ENCODE measurements at places on chromosomes 12 and 14.

DNA sequence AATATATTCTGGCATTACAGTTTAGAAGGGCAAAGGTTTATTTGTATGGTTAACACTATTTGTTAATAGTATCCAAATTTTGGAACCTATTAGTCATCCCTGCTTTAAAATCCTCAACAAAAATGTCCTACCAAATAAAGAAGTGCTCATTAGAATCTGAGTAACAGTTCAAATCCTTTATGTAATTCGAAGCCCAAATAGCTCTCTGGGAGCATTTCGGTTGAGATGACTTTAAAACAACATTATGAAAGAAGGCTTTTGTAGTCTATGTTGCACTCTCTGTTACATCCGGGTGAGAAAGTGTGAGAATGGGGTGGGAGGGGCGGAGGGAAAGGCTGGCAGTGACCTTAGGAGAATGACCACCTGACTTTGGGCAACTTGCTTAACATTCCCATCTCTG, 59.7 kb downstream of the SLC38A1 start:
- DNase-seq: no peak

GRCh38 chr12:70101064-70101463, 142.2 kb upstream of the CNOT2 start:
- no peak for DNase-seq

- DNase-seq: no peak
Observed at GRCh38 chr12:57891542-57892228, 45.2 kb upstream of the CTDSP2 start.

- DNase-seq: no peak
Observed at GRCh38 chr12:23488130-23488529, 461.3 kb downstream of the SOX5 start.

- no peak for DNase-seq
Observed at GRCh38 chr12:12534975-12535374, 27.7 kb downstream of the DUSP16 start.

DNA sequence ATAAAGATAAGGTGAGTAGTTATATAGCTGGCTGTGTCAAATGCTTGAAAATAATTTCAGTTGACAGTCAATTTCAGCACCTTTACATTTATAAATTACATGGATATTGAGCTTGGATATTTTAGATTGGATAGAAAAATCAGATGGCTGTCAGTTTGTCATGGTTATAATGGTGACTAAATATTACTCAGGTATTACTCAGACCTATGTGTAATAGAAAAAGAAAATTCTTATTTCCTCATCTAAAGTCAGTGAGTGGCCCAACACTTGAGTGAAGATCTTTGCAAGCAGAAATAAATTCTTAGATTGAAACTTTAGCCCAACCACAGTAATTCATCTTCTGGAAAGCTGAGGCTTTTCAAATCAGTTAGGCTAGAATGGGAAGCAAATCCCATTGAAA, 354.4 kb downstream of the NAV3 start:
- no peak for DNase-seq

- DNase-seq: no peak
Observed at GRCh38 chr12:30126944-30127343, 343.2 kb upstream of the TMTC1 start.

- DNase-seq: no peak
Observed at GRCh38 chr12:85765453-85765869, 70.7 kb downstream of the RASSF9 start.

All from activated CD8-positive, alpha-beta memory T cell treated with anti-CD3 and anti-CD28 coated beads for 48 hours (primary cell).